ENCODE measurements at places on chromosomes 4 and X.

- no peak for DNase-seq
These were observed 491.1 kb downstream of the AFF2 start for GRCh38 chrX:148991502-148991901.

DNA sequence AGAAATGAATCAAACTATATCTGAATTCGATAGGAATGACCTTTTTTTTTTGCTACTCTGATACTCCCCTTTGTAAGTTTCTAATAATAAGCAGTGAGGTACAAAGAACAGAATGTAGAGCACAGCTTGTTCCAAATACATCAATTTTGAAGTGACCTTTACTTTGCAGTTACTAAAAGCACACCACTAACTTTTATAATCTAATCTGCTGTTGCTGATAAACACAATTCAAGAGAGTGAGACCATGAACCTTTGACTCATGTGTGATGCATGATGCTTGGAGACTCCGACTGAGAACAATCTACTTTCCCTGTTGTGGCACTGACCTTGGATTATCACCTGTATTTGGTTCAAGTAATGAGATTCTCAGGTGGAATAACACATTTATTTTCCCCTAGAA, 91.6 kb upstream of the GNPDA2 start:
- DNase-seq = no peak

GRCh38 chr4:184066584-184067300, 150.9 kb downstream of the ENPP6 start:
- DNase-seq = no peak

DNA sequence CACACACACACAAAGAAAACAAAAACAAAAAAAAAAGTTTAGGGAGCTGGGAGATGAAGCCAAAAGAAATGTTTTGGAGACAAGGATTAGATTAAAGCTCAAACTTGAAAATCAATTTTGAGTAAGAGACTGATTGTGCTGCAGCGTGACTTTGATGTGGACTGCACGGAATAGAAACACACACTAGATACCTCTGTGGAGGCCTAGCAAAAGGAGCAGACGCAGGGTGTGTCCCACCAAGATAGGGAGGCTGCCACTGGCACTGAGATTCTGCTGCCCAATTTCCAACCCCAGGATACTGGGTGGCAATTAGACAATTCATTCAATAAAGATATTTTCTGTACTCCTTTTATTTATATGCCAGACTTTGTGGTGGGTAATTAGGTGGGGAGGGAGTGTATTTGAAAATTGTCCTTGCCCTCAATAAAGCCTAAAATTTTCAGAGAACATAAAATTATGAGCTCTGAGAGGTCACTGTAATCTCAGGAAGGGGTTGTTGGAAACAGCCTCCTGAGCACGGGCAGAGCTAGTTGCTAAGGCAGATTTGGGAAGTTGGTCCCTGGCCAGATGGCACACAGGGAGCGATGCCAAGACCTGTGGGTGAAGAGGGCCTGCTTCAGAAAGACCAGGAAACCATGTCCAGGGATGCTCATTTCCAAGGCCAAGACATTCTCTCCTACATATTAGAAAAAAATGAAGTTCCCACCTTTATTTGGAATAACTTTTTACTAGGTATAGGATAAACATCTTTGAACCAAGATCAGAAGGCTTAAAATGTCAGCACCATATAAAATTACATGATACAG, 1.9 kb upstream of the PPP3CA start:
- DNase-seq = peak; percentile 65

GRCh38 chr4:55183926-55184599, 58.7 kb upstream of the KDR start:
- peak; percentile 73 for DNase-seq

- no peak for DNase-seq
These were observed 407.3 kb downstream of the PCDH18 start for GRCh38 chr4:137125011-137125410.

GRCh38 chrX:72304877-72305276, 837 bp downstream of the CITED1 start:
- no peak for DNase-seq

- DNase-seq = no peak
These were observed 39.9 kb upstream of the MXD4 start for GRCh38 chr4:2301806-2302205.

DNA sequence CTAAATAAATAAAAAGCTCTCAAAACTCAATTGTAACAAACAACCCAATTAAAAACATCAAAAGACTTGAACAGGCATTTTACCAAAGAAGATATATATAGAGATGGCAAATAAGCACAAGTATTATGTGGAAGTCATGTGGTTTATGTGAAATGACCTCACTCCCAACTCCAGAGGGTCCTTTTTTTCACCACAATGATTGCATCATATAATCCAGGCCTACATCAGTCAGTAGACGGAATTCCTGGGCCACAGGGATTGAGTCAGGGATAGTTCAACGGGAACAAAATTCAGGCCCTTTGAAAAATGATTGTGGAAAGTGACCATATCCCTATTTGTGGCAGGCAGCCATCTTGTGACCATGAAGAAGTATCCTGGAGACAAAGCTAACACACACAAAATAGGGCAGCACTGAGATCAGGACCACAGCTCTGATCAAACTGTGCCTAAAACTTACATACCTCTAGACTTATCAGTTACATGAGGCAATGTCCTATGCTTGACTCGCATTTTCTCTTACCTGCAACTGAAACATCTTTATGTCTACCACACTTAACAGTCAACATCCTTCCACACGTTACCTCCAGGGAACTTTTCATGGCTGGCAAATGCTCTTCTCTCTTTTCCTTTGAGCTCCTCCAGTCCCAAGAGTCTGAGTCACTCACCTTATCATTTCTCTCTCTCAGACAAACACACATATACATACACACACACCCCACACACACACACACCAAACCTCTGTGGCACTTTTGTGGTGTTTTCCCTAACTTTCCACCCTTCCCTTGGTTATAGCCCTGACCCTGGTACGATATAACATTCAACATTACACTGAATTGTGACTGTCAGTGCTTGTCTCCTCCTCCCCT, 113.5 kb downstream of the PHF8 start:
- no peak for DNase-seq

DNA sequence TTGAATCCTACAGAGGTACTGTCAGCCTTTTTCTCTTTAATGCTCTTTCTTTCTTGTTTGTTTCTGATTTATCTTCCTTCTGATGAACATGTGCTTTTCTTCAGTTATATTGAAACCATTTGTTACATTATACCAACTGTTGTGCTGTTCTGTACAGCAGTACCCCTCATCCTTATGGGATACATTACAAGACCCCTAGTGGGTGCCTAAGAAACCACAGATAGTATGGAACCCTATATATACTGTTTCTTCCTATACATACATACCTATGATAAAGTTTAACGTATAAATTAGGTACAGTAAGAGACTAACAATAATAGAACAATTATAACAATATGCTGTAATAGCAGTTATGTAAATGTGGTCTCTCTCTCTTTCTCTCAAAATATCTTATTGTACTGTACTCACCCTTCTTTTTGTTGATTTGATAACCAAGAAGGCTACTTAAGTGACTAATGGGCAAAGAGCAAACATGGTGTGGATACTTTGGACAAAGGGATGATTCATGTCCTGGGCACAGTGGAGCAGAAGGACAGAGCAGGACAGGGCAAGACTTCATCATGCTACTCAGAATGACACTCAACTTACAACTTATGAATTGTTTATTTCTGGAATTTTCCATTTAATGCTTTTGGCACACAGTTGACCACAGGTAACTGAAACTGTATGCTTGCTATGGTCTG, 10.7 kb upstream of the YIPF7 start:
- no peak for DNase-seq

DNA sequence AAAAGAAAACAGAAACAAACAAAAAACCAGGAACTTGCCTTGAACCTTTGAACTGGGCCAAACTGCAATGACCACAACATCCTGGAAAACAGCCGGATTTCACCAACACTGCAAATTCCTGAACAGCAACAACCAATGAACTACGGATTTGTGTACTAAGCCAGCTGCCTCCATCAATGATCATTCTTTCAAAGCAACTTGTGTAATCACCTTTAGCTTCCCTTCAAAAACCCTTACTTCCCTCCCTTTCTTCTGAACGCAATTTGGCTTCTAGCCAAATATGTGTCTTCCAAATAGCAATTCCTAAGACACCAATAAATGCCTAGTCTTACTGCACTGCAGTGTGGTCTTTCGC, 98.5 kb upstream of the FAM47C start:
- no peak for DNase-seq

DNA sequence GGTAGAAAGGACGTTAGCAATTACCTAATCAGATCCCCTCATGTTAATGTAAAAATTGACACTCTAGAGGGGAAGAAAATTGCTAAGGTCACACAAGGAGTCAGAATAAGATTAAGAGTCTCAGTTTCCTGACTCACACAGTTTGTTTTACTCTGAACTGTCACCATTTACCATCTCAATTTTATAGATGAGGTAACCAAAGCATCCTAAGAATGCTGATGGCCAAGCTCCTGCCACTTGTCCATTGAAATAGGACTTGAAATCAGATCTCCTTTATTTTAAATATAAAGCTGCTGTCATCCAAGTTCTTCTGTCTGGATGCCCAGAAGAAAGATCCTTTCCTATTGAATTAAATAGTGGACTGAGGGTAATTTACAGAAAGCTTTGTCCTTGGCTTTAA, 114.8 kb upstream of the VAMP7 start:
- no peak for DNase-seq

DNA sequence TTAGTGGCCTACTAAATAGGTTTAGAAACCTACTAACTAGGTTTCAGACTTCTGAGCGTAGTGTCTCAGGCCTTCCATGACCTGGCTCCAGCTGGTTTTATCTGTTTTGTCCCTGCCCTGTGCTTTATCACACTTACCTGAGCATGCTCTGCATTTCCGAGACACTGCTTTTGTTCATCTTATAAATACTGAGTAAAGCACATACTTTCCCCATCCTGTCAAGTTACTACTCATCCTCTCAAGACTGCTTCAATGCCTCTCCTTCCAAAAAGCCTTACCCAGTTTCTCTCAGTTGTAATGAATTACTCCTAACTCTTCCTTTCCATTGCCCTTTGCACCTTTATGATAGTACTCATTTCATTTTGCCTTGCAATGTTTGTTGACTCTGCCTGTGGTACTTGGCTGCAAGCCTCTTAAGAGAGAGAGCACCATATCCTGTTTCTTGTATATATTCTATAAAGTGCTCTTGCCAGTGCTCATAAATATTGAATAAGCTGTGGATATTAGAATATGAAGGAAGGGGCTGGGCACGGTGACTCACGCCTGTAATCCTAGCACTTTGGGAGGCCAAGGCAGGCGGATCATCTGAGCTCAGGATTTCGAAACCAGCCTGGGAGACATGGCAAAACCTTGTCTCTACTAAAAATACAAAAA, 34.4 kb downstream of the SLAIN2 start:
- DNase-seq = peak; percentile 81

GRCh38 chr4:53748328-53748772, 157.1 kb upstream of the LNX1 start:
- no peak for DNase-seq

- DNase-seq = no peak
These were observed 68.6 kb upstream of the QRFPR start for GRCh38 chr4:121449416-121449815.

DNA sequence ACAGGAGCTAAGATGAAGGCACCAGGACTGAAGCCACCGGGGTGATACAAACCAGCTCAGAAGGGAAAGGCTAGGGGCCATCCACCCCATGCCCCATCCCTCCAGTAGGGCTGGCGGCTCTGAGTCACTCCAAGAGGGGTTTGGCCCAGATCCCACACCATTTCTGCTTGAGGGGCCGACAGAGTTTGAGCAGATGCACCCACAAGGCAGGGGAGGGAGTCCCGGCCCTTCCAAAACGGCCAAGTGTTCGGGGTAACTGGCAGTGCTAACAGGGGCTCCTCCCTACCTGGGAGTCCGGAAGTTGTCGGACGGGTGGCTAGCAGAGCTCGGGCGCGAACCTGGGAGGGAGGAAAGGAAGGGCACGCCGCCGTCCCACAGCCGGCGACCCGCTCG, 412 bp downstream of the SLC10A3 start:
- DNase-seq = peak; percentile 54

GRCh38 chrX:39705290-39705689, 392.5 kb downstream of the BCOR start:
- peak; percentile 58 for DNase-seq

DNA sequence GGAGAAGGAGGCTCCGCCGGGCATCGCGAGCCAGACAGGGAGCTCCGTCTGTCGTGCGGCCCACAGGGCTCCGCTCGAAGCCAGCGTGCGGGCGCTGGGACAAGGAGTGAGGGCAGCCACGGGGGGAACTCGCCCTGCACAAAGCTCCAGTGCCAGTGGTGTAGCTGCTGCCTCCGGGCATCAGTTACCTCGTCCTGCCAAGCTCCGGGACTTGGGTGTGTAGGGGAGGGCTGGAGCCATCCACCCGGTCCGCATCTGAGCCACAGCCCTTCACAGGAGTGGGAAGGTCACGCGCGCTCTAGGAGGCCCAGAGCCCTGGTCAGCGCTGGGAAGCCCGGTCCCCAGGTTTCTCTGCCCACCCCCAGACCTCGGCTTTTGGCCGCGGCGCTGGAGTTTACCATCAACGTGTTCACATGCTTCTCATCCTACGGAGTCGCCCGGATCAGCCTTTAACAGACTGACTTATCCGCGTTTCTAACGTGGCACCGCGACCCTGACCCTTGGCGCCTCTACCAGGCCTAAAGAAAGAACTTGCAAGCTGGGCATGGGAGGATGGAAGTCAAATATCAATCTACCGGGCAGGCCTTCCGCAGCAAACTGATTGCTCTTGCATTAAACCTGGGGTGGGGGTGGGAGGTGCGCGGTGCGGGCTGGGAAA, 8.4 kb upstream of the PRDM8 start:
- DNase-seq = no peak

GRCh38 chr4:31657859-31658570, 937.8 kb downstream of the PCDH7 start:
- no peak for DNase-seq

GRCh38 chr4:165331359-165331758, 3.9 kb downstream of the MSMO1 start:
- no peak for DNase-seq

- DNase-seq = no peak
These were observed 837.6 kb downstream of the PDHA2 start for GRCh38 chr4:96677499-96677898.

- no peak for DNase-seq
These were observed 153.5 kb downstream of the SLC10A7 start for GRCh38 chr4:146368209-146368608.

DNA sequence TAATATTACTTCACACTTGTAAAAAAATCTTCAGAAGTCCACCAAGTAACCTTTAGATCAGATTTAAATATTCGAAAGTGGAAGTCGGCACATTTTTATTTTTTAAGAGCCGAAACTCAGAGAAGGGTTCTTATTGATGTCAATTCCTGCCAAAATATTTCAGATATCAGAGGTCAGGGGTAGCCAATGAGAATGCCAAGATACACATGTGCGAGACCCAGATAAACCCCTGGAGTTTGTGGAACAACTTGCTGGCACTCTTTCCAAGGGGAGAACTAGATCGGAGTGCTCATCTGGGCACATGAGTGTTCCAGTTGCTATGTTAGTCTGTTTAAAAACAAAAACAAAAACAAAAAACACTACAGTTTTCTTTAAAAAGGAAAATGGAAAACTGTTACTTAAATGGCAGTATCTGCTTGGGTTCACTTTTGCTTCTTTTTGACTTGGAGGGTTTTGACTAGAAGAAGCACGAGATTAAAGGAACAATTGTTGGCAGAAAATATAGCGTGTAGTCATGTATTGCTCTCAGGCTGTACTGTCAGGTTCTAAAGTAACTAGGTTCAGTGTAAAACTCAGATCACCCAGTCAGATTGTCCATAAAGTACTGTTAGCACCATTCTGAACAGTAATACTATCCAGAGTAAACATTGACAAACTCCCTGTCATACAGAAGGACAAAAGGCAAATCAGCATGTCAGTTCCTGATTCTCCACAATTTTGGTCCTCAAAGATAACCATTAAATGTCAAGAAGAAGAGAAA, 188.0 kb upstream of the PACRGL start:
- DNase-seq = no peak

Data from RWPE2 (cell line).